ENCODE measurements at places on chromosomes 3 and 15.

DNA sequence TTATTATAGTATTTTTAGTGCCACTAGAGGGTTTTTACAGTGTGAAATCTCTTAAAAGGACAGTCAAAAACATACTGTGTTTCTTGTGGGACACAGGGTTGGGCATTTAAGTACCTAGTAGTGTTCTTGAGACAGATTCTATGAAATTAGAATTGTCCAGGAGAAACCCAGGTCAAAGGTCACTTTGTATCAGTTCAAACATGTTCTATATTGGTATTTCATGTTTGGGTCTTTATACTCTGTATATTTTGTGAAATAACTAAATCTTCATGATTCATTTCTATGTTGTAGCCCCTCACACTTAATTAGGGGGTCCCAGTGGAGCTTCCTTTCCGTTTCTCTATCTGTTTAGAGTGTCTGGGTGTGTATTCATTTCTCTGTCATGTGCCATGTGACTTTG, 171.6 kb downstream of the PTPRG start:
- no peak for DNase-seq

- no peak for DNase-seq
Measured at GRCh38 chr3:170697908-170698307, 112.0 kb upstream of the SLC7A14 start.

DNA sequence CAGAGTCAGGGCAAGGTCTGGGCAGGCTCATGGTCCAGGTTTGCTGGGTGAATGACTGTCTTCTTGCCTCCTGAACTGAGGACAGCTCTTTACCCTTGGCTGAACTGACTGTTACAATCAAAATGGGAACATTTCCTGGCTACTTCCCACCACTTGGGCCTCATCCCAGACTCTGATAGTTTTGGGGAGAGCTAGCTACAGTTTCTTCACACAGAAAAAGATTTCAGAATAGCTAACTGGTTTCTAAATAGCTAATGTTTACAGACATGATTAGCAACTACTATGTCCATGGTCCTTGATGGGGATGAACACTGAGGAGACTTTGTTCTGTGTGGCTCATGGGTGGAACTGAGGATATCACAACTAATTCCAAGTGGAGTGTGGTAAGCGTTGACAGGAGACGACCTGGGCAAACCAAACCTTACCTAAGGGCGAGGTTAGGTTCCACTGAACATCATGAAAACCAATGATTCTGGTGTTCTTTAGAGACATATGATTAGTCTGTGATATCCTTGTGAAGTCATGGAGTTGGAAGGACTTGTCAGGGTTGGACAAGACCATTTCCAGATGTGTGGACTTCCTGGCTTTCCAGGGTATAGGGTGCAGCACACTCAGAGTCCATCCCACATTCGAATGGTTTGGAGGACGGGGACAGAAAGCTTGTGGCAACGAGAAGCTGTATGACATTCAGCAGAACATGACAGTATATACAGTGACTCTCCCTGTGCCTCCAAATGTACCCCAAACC, 7.3 kb downstream of the ALPK3 start:
- no peak for DNase-seq

DNA sequence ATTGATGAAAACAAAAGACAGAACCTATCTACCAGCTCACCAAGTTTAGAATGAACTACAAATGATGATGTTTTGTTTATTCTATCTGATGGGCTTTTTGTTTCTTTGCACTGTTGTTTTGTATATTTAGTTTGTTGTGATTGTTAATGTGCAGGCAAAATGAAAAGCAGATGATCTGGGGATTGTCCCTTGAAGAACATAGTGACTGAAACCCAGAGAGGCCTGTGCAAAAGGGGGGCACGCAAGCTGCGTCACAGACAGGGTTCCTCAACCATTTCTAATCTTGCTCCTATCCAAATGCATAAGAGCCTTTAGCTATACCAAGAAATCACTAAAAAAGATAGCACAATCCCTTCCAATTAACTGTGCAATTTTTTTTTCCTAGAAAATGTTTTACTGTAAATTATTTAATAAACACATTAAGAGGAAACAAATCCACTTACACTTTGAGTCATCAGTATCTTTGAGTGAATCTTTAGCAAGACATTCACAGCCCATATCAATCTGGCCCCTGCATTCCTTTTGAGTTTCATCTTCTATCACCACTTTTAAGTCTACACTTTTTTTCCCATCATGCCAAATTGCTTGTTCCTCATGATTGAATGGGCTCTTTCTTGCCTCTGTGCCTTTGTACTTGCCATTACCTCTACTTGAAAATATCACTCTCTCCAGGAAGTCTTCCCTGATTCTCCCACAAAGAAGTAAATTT, 220.3 kb downstream of the ATP8B4 start:
- no peak for DNase-seq

GRCh38 chr15:67175643-67176071, 78.8 kb downstream of the AAGAB start:
- no peak for DNase-seq

- DNase-seq: no peak
Measured at GRCh38 chr15:78222745-78223395, 11.5 kb downstream of the ACSBG1 start.

DNA sequence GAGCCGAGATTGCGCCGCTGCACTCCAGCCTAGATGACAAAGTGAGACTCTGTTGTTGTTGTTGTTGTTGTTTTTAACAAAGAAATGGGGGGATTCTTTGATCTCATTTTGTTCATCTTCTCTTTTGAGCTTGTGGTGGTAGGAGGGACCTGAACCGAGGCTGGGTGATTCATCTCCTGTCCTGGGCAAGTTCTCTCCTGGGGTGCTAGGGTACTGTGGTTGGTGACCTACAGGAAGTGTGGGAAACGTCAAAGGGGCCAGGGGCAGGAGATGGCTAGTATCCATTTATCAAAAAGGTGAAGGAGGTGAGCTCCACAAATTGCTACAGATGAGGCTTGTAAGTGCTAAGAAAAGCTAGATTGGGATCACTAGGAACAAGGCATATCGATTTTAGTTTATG, 14.3 kb downstream of the PPCDC start:
- DNase-seq: no peak

- peak; percentile 18 for DNase-seq
Measured at GRCh38 chr3:194323785-194324735, 27.1 kb downstream of the CPN2 start.

DNA sequence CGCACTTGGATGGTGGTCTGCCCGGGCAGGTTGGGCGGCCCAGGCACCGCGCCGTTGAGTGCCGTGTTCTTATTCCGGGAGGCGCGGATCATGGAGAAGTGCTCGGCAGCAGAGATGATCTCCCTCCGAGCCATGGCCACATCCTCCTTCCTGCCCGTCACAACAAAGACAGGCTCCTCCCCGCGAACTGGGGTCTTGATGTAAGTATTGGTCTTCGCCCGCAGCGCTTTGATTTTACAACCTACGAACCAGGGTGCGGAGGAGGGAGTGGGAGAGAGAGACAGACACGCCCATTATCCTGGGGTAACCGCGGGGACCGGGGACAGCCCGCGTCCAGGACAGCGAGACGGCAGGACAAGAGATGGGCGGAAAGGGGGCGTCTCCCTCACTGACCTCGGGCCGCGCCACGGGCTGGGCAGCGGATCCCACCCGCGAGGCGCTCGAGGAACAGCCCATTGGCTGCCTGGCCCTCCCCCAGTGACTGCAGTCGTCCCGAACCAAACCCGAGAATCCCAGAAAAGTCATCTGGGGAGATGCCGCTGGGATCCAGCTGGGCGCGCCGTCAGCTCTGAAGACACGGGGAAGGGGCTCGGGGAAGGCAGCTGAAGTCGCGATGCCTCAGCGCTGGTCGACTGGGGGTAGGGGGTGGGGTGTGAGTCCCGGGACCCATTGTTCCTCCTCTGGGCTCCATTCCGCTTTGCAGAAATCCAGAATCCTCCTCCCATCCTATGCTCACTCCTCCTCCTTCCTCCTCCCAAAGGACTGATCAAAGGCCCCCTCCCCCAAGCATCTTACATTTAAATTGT, 1.2 kb downstream of the MEX3B start:
- no peak for DNase-seq

- no peak for DNase-seq
Measured at GRCh38 chr15:55879181-55879580, 114.2 kb downstream of the NEDD4 start.

GRCh38 chr3:88225326-88226008, 75.7 kb downstream of the C3orf38 start:
- no peak for DNase-seq

GRCh38 chr3:5390936-5391625, 203.6 kb downstream of the EDEM1 start:
- DNase-seq: no peak

DNA sequence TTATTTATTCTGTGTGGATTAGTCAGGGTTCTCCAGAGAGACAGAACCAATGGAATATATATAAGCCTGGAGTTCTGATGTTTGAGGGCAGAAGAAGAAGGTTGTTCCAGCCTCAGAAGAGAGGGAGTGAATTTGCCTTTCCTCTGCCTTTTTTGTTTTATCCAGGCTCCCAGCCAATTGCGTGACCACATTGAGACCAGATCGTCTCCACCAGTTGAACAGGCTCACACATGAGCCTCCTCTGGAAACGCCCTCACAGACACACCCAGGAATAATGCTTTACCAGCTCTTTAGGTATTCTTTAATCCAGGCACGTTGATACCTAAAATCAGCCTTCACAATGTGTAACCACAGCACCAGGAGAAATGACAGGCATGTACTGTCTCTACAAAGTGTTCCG, 923.1 kb downstream of the TBL1XR1 start:
- DNase-seq: no peak

DNA sequence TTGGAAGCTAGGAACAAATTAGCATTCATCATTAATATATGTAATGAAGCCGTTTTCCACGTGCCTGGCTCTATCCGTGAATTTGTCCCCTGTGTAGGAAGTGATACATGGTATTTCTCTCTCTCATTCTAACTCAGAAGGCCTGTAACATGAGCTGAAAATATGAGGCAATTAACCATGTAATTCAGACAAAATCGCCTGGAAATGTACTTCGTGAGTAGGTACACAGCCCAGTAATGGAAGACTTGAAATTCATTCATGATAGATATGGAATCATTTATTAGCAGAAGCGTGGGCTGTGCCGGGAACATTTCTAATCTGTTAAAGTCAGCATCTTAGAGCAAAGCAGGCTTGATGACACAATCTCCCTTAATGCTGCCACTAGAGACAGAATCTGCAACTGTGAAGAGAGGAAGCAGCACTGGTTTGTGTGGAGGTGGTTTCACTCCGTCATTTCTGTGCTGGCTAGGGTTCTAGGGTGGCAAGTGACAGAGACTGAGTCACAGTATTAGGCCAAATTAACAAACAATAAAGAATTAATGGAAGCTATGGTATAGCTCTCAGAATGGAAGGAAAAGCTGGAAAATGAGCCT, 225.0 kb upstream of the PROK2 start:
- DNase-seq: no peak

GRCh38 chr3:100073049-100073713, 41.1 kb downstream of the FILIP1L start:
- no peak for DNase-seq

GRCh38 chr3:179233043-179233442, 17.9 kb downstream of the KCNMB3 start:
- no peak for DNase-seq

DNA sequence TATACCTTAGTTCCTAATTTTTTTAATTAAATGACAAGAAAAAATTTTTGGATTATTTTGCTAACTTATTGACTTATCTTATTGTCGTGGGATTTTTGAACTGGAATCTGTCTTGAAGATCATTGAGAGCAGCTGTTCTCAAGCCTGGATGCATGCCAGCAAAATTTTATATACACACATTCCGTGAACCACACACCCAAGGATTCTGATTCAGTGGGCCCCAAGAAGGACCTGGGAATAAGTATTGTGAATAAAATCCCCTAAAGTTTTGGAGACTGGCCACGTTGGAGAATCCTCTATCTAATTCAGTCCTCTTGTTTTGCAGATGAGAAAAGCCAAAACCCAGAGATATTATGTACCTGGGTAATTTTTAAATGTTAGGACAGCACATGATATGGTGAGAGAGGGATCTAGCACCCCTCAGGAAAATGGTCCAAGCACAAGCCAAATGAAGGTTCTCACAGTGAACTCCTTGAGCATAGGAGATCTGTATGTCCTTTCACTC, 55.2 kb downstream of the UNC13C start:
- DNase-seq: no peak

- DNase-seq: peak; percentile 63
Measured at GRCh38 chr3:10437272-10437994, 68.0 kb downstream of the ATP2B2 start.

DNA sequence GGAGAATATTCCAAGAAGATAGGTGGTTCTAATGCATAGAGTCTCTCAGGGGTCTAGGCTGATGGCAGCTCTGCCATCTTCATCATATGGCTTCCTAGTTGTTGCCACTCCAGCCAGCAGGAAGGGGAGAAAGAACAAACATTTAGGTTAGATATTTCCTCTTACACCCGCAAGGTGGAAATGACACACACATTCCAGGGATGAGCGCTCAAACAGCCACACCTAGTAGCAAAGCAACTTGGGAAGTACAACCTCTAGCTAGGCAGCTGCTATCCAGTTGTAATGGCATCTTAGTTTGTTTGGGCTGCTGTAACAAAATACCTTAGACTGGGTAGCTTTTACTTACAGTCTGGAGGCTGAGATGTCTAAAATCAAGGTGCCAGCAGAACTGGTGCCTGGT, 51.9 kb upstream of the ADAMTSL3 start:
- DNase-seq: no peak

DNA sequence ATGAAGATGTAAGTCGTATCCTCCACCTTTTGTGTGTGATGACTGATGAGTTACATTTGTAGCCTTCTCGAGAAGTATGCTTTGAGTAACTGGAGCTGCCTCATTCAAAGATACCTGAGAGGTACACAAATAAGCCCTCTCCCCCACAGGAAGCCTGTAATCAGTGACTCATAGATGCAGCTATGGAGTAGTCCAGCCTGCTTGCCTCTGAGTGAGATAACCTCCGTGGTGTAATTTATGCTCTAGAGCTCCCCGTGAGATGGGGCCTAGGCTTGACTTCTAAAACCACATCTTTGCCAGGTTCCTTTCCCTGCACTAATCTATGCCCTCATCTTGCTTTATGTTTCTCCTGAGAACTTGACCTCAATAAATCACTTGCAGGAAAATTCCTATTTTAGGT, 291.7 kb downstream of the SUCLG2 start:
- no peak for DNase-seq

- no peak for DNase-seq
Measured at GRCh38 chr15:99989095-99989494, 255.9 kb upstream of the LYSMD4 start.

- no peak for DNase-seq
Measured at GRCh38 chr15:72318408-72318942, 1.5 kb downstream of the CELF6 start.

DNA sequence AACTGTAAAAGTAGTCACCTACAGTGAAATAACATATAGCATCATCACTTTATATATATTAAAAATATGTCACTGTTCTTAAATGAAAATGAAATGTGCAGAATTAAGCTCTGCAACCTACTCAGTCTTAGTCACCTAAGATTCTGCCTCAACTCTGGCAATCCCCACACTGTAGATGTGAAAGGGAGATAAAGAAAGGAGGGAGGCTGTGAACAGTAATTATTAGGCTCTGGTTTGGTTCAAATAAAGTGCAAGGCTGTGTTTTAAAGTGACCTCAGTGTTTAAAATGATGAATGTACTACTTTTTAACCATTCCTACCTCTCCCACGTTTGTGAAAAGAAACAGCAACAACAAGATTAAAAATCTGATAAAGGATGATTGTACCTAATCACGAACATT, 72.2 kb downstream of the ATP8B4 start:
- DNase-seq: no peak

- no peak for DNase-seq
Measured at GRCh38 chr15:98881526-98882520, 125.8 kb downstream of the PGPEP1L start.

- DNase-seq: no peak
Measured at GRCh38 chr3:31823184-31823583, 157.9 kb downstream of the OSBPL10 start.
